Thoracic aorta (tissue), 2 donors: ENCODE measurements at places on chromosomes 12 and 14. TPM values are rescaled to one million over a fixed set of nuclear protein-coding genes. Genes with fewer than 3 reads are reported as not detected.

DNA sequence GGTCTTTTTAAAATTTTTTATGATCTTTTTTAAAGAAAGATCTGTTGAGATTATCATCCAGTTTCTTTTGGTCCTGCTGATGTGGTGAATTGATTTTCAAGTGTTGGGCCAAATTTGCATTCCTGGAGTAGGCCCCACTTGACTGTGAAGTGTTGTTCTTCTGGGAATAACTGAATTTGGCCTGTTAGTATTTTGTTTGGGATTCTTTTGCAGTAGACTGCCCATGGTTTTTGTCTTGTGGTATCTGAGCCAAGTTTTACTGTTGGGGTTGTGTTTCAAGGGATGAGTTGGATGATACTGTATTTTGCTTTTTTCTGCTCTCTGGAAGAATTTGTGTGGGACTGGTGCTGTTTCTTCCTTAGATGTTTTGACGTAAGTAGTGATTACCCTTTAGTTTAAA, 4.0 kb upstream of the SYCP3 start:
- no peak for DNase-seq

The RNASE1 gene
- total RNA-seq = 922 TPM

DNA sequence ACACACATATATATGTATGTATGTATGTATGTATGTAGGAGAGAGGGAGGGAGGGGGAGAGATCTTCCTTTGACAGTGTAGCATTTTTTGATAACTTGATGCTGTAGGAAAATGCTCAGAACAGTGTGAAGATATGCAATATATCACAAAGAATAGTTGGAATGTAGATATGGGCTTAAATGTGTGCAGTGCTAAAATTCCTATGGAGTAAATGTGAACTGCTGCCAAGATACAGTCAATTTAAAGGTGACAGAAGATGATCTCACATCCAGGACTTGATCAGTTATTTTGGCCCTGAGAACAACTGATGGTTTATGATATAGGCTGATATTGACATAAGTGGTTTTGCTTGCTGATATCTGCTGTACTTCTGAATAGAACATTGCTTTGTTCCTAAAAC, 84.2 kb downstream of the DAAM1 start:
- no peak for DNase-seq

GRCh38 chr12:79964100-79964627, 29.3 kb upstream of the PPP1R12A start:
- DNase-seq = no peak

GRCh38 chr14:95442633-95443021, 73.8 kb downstream of the SYNE3 start:
- peak; percentile 22 for DNase-seq

GRCh38 chr14:102926104-102926503, 3.6 kb downstream of the AMN start:
- DNase-seq = no peak

The MTHFD1 gene
- total RNA-seq = 33.7 TPM

The NDRG2 gene
- 139 TPM for total RNA-seq

- DNase-seq = no peak
These were observed 41.7 kb upstream of the LTA4H start for GRCh38 chr12:96077081-96077480.

DNA sequence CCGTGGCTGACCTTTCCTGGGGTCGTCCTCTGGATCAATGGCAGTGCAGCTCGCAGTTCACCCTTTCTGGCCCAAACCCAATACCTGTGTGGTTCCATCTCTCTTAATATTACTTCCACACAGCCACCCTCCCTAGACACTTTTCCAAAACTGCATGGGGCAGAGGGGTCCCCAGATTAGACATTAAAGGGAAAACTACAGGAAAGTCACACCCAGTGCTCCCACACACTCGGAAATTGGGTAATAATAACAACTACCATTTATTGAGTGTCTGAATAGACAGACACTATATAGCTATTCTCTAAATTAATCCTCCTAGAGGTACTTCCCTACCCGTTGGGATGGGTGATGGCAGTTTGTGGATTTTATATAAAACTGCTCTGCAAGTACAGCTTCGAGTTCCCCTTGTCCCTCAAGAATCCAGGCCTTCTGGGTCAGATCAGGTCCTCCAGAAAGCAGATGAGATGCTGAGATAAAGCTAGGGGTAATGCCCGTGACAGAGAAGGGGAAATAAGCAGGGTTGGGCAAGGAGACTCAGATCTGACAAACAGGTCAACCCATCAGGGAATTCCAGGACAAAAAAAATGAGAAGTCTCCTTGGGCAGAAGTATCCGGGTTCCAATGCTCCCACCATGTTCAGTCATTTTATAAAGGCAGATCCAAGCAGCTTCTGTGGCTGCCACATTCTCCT, 795 bp upstream of the PXN start:
- DNase-seq = no peak

- DNase-seq = no peak
These were observed 25.7 kb downstream of the NTN4 start for GRCh38 chr12:95764848-95765247.

The PZP gene
- not detected for total RNA-seq

- no peak for DNase-seq
These were observed 100.3 kb upstream of the NCOR2 start for GRCh38 chr12:124667506-124668326.

DNA sequence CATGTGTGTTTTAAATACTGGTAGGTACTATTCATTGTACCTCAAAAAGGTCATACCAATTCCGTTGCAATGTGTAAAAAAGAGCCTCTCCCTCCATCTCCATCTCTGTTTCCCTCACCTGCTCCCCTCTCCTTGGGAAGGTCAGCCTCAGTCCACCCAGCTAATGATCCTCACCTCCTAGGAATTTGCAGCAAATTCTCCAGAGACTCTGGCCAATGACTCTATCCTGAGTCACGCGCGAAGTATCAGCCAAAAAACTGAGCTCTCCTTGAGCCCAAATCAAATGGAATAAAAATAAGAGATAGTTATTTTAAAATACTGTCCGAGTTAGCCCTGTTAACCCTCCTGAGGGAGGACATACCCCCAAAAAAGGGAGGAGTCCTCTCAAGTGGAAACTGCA, 148.4 kb downstream of the DPF3 start:
- no peak for DNase-seq

GRCh38 chr12:16636435-16637055, 30.6 kb upstream of the LMO3 start:
- DNase-seq = no peak

DNA sequence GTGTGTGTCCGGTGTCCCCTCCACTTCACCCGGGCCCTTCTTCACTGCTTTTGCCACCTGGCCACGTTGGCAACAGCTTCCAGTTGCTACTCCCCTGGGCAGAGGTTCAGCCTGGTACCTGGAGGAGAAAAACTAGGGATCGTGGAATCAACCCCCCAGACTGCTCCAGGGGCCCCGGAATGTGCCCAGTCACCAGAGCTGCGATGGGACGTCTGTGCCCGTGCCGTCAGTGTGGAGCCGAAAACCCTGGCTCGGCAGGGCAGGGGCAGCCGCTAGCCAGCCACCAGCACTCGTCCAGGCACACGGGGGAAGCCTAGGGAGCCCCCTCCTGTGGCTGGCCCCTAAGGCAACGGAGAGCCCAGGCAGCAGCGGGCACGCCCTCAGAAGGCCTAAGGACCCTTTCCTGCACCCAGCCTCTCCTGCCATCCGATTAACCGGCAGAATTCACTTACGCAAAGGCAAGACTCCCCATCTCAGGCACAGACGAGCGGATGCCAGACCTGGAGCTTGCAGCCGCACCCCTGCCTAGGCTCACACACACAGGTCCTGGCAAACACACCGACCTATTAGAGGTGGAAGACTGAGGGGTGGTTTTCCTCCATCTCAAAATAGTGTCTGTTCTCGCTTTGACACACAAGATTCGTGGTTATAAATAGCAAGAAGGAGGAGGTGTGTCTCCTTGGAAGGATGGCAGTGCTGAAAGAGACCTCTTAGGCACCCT, 62.6 kb downstream of the FBXL14 start:
- no peak for DNase-seq

DNA sequence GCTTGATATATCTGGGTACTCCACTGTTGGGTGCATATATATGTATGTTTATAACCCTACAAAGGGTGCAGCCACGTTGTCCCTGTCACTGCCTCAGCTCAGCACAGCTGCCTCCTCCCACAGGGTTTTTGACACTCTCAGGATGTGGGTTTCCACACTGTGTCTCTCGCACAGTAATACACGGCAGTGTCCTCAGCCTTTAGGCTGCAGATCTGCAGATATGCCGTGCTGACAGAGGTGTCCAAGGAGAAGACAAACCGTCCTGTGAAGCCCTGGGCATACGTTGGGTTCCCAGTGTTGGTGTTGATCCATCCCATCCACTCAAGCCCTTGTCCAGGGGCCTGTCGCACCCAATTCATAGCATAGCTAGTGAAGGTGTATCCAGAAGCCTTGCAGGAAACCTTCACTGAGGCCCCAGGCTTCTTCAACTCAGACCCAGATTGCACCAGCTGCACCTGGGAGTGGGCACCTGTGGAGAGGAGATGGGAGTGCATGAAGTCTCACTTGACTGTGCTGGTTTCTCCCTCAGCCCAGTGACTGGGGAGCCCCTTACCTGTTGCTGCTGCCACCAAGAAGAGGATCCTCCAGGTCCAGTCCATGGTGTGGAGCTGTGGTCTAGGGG, 498.7 kb downstream of the TMEM121 start:
- no peak for DNase-seq

The HSPB8 gene
- 172 TPM for total RNA-seq

GRCh38 chr14:58145936-58146335, 6.1 kb downstream of the ARMH4 start:
- no peak for DNase-seq

The KIAA0586 gene
- 18.0 TPM for total RNA-seq

GRCh38 chr12:49331380-49332222, 5.4 kb downstream of the C1QL4 start:
- DNase-seq = no peak

- no peak for DNase-seq
These were observed 33.4 kb downstream of the ELK3 start for GRCh38 chr12:96227365-96228106.

GRCh38 chr12:24023081-24023480, 73.6 kb upstream of the SOX5 start:
- no peak for DNase-seq
